Stimulated activated CD8-positive, alpha-beta memory T cell treated with anti-CD3 and anti-CD28 coated beads, Interleukin-4, amount 100 ng/mL, for 4 hours (primary cell): ENCODE measurements at places on chromosomes 6 and 20.

- DNase-seq = no peak
These were observed 23.5 kb downstream of the METTL24 start for GRCh38 chr6:110334423-110335180.

- no peak for DNase-seq
These were observed 71.6 kb downstream of the BANF2 start for GRCh38 chr20:17771206-17772004.

DNA sequence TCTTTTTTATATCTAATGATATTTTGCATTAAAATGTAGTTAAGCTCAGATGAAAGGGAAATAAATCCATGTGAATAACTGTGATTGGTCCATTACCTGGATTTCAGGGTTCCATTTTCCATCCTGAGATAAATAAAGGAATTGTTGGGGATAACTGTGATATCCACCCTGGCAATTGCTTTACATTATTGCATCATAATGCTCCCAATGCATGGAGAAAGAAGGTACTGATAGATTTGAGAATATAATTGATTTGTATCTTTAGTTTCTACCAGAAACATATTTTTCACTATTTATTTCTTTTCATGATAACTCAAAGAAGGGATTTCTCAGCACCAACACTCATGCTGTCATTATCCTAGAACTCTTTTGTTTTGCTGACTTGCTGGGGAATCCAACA lies 102.0 kb upstream of the KCNQ5 start:
- no peak for DNase-seq

DNA sequence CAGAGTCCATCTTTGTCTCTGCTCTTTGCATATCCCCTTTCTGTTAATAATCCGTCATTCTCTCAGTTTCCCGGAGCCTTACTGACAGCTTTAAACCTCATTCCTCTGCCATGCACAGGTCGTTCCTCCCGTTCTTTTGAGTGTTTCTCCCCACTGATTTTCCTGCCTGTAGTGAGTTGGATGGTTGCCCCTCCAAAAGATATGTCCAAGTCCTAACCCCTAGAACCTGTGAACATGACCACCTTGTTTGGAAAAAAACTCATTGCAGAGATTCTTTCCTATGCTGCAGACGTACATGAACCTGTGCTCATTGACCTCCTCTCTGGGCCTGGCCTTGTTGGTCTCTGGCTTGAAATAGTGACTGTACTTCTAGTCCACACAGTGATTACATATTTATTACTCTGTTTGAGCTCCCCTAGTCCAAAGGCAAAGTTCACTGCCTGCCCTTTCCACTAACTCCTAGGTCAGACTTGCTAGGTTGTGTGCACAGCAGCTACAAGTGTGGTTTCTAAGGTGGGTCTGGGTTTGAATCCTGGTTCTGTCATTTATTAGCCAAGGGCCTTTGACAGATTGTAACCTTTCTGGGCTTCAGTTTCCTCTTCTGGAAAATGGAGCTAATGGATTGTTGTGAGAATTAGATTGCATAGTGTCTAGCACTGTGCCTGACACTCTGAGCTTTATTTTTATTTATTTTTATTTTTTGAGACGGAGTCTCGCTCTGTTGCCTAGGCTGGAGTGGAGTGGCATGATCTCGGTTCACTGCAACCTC lies 29.3 kb downstream of the PPARD start:
- no peak for DNase-seq

DNA sequence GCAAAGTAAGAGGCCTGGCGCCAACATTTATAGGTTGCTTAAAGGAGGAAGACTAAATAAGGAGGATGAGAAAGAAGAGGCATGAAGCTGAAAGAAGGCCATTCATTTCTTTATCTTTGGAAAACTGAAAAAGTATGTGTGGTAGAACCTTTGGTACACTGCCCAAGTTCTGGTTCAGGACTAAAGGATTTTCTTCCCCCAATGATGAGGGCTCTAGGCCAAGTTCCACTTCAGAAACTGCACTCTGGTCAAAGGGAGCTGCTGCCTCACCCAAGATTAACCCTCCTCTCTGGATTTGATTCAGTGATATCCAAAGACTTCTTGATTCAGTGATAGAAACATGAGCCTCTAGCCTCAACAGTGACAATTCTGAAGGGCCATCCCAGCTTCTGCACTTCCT lies 5.0 kb upstream of the KPNA5 start:
- DNase-seq = no peak

- DNase-seq = no peak
These were observed 22.9 kb downstream of the DNAJC5 start for GRCh38 chr20:63917811-63918210.

DNA sequence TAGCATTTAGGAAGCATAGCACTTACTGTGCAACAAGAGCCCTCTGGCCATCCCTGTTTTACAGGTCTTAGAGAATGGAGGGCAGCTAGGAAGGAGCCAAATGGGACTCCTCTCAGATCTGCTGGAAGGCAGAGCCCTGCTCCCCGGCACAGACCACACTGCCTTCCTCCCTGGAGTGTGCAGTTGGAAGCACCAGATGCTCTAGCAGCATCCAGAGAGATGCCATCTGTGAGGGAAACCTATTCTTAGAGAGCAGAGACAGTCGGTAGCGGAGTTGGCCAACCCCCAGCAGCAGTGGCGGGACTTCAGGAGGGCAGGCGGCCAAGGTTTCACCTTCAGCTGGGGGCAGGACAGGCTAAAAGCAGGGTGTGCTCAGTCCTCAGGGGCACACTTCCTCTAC lies 16.7 kb upstream of the E2F1 start:
- DNase-seq = no peak

GRCh38 chr6:132275066-132275970 lies 126.0 kb downstream of the MOXD1 start:
- DNase-seq = no peak
